Central memory CD8-positive, alpha-beta T cell (primary cell): ENCODE measurements at places on chromosomes 11 and 22.

DNA sequence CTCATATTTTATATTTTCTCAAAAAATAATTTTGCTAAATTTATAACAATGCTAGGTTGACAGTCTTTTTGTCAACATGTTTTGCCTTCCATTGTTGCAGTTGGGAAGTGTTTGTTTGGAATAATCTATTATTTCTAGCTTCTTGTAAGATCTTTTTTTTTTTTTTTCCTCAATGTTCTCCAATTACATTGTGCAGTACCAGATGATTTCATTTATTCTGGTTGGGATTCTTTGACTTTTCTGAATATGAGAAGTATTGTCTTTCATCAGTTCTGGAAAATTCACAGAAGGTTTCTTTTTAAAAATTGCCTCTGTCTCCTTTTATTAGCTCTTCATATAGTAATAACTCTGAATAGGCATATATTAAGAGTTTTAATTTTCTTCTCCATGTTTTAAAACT, 245.4 kb downstream of the DYNC2H1 start:
- no peaks in the 10 kb centered on the region for H3K27me3 ChIP-seq
- H3K27ac ChIP-seq, result no peak overlapping the region
- H3K4me3 ChIP-seq, result no peak overlapping the region
- H3K4me1 ChIP-seq, result no peaks in the 10 kb centered on the region
- no peaks in the 10 kb centered on the region for H3K36me3 ChIP-seq
- DNase-seq, result no peak

DNA sequence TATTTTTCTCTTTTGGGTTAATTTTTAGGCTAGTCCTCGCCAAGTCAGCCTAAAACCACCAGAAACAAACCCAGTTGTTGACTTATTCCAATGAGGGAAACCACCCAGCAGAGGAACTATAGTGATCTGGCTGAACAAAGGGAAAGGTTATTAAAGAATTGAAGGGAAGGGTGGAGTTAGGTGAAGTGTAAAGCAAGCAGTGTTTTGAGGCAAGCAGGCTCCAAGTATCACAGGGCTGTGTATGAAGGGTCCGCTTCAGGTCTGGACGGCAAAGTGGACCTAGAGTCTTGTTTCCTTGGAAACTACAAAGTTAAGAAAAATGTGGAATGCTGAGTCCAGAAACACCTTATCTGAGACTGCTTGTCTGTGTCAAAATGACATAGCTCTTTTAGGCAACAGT, 3.2 kb upstream of the TCN2 start:
- H3K4me3 ChIP-seq, result no peak overlapping the region
- peaks cover 15% of the 10 kb centered on the region for H3K27me3 ChIP-seq
- no peak for DNase-seq
- no peak overlapping the region for H3K27ac ChIP-seq
- H3K4me1 ChIP-seq, result peaks cover 15% of the 10 kb centered on the region

- H3K4me3 ChIP-seq, result no peak overlapping the region
- no peaks in the 10 kb centered on the region for H3K36me3 ChIP-seq
- H3K27me3 ChIP-seq, result peaks cover 24% of the 10 kb centered on the region
These were observed 634.9 kb upstream of the B3GAT1 start for GRCh38 chr11:135046986-135047385.

DNA sequence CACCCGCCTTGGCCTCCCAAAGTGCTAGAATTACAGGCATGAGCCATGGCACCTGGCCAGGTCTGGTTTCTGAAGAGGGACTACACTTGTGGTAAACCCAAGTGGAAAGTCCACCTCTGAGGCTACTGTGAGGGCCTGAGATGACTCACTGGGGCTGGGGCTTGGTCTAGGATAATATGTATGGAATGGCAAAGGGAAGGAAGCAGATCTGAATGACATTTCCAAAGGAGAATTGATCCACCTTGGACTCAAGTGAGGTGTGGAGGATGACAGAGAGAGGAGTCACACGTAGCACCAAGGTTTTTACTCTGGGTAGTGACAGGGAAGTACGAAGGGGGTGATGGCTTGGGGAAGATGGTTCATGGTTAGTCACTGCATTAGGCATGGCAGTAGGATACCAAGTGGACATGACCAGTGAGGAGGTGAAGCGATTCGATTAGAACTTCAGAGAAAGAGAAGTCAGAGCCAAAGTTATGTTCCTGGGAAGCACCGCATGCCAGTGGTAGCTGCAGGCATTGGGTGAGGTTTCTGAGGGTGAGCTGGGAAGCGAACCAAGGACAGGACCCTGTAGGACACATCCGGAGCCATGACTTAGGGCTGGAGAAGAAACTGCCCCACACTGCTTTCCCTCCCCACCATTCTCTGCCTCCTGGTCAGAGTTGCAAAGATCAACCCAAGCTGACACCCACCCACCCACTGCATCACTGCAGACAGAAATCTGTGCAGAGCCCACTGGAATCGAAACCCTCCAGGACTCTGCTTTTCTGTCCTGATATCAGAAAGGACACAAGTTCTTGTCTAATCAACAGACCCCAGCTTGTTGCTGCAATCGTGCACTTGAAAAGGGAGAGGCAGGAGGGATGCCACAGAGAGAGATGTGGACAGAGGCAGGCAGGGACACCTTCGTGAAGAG, 13.0 kb upstream of the BCL9L start:
- no peak for DNase-seq
- peaks cover 11% of the 10 kb centered on the region for H3K4me1 ChIP-seq
- H3K4me3 ChIP-seq, result no peak overlapping the region
- peak overlapping the region; percentile 65 for H3K27ac ChIP-seq
- peaks cover 2% of the 10 kb centered on the region for H3K36me3 ChIP-seq

DNA sequence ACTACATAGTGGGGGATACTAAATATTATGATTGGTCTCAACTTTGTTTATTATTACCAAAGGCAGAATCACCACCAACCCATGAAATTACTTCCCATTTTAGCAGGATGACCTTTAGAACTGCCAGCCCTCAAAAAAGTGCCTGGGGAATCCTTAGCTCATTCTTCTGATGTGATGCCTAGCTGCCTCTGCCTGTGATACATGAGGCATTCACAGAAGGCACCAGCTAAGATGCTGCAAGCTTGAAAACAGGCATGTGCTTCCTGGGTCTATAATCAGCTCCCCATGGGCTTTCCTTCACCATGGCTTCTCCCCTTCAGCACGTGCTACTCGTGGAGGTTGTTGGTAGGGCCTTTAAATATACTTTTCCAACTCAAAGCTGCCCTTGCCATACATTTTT, 50.4 kb upstream of the ARHGAP20 start:
- peaks cover 29% of the 10 kb centered on the region for H3K27me3 ChIP-seq
- H3K4me3 ChIP-seq, result no peak overlapping the region
- no peaks in the 10 kb centered on the region for H3K36me3 ChIP-seq
- H3K4me1 ChIP-seq, result no peaks in the 10 kb centered on the region
- H3K27ac ChIP-seq, result no peak overlapping the region
- DNase-seq, result no peak

GRCh38 chr11:117670443-117670842, 126.6 kb downstream of the DSCAML1 start:
- peaks cover 2% of the 10 kb centered on the region for H3K36me3 ChIP-seq
- peaks cover 60% of the 10 kb centered on the region for H3K27me3 ChIP-seq
- H3K27ac ChIP-seq, result no peak overlapping the region
- DNase-seq, result no peak

DNA sequence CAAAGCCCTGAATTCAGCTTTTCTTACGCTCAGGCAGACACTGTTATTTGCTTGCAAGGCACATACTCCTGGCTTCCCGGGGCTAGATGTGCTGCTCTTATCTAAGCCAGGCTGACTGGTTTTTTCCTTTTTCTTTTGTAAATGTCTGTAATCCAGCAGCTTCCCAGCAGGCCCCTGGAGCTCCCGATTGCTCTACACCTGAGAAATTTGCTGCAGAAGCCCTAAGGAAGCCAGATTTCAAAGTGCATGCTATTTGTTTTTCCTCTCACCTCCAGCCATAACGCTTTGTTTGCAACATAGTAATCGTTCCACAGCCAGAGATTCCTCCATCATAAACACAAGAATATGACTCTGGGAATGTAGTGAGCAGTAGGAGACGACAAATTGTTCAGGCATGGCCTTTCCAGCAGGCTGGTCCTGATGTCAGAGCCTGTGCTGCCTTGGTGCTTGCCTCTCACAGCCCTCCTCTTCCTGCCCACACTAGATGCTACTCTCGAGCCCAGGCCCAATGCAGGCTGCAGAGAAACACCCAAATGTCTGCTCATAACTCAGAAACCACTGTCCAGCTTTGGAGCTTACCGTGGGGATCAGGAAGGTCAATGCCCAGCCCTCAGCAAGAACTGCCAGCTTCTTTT, 54.7 kb upstream of the SLC6A5 start:
- H3K4me1 ChIP-seq, result no peaks in the 10 kb centered on the region
- H3K27me3 ChIP-seq, result peaks cover 2% of the 10 kb centered on the region
- H3K36me3 ChIP-seq, result no peaks in the 10 kb centered on the region
- DNase-seq, result no peak
- no peak overlapping the region for H3K4me3 ChIP-seq

DNA sequence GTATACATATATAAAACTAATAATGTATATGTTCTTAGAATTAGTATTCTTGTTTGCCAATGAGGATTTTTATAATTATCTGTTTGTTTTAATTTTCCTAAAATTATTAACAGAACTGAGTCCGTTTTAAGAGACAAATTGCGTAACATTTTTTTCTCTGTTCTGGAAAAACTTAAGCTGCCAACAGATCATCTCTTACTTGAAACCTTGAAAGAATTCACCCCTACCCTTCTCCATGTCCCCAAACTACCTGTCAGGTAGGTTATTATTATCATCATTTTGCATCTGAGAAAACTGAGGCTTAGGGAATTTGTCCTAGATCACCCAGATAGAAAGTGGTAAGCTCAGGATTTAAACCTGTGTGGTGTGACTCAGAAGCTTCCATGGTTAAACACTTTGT, 14.7 kb downstream of the SLC5A4 start:
- H3K4me1 ChIP-seq, result no peaks in the 10 kb centered on the region
- H3K4me3 ChIP-seq, result no peak overlapping the region
- H3K27ac ChIP-seq, result no peak overlapping the region
- peaks cover 40% of the 10 kb centered on the region for H3K27me3 ChIP-seq
- H3K36me3 ChIP-seq, result no peaks in the 10 kb centered on the region

GRCh38 chr11:60968223-60968622, 3.3 kb upstream of the CD6 start:
- H3K27ac ChIP-seq, result no peak overlapping the region
- H3K4me1 ChIP-seq, result peaks cover 19% of the 10 kb centered on the region
- DNase-seq, result no peak
- H3K27me3 ChIP-seq, result no peaks in the 10 kb centered on the region
- peaks cover 12% of the 10 kb centered on the region for H3K36me3 ChIP-seq
- no peak overlapping the region for H3K4me3 ChIP-seq

GRCh38 chr22:26681395-26681821, 24.0 kb downstream of the MIAT start:
- DNase-seq, result no peak
- peaks cover 24% of the 10 kb centered on the region for H3K36me3 ChIP-seq
- no peaks in the 10 kb centered on the region for H3K27me3 ChIP-seq
- H3K27ac ChIP-seq, result no peak overlapping the region
- no peak overlapping the region for H3K4me3 ChIP-seq
- peaks cover 47% of the 10 kb centered on the region for H3K4me1 ChIP-seq

- no peak overlapping the region for H3K27ac ChIP-seq
- no peak overlapping the region for H3K4me3 ChIP-seq
- peaks cover 3% of the 10 kb centered on the region for H3K36me3 ChIP-seq
- DNase-seq, result no peak
These were observed 824 bp upstream of the LGALS12 start for GRCh38 chr11:63504933-63505586.

DNA sequence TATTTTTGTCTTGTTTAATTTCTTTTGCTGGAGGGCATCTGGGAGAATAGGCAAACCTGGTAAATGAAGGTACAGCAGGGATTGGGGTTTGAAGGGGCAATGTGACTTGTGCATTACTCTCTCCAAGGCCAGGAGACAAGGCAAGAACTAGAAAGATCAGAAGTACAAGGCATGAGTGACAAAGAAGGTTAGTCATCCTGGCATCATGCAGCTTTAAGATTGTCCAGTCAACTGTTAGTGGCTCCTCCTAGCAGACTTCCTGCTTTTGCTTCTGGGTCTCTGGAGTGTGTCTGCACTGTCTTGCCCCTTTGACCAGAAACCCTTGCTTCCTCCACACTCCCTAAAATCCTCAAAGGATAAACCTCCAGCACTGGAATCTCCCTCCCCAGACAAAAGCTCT, 27.2 kb upstream of the GLYATL1 start:
- DNase-seq, result no peak
- H3K27me3 ChIP-seq, result peaks cover 61% of the 10 kb centered on the region
- H3K27ac ChIP-seq, result no peak overlapping the region
- no peaks in the 10 kb centered on the region for H3K36me3 ChIP-seq
- peaks cover 4% of the 10 kb centered on the region for H3K4me1 ChIP-seq
- no peak overlapping the region for H3K4me3 ChIP-seq

DNA sequence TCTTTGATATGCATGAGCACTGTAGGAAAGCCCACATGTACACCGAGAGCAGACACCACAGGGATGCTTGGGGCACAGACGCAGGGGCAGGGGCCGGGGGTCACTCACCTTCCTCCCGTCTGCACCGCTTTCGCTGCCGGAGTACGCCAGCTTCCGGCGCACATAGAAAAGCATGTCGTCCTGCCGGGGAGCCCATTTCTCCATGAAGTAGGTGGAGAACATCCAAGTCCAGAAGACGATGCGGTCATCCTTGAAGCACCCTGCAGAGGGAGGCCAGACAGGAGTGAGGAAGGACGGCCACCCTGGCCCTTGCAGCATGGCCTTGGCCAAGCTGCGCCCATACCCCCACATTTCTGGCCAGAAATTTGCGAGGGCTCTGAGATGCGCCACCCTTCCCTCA, 28.8 kb downstream of the KIAA0930 start:
- H3K4me1 ChIP-seq, result peaks cover 17% of the 10 kb centered on the region
- peaks cover 6% of the 10 kb centered on the region for H3K36me3 ChIP-seq
- H3K4me3 ChIP-seq, result no peak overlapping the region
- no peaks in the 10 kb centered on the region for H3K27me3 ChIP-seq
- no peak for DNase-seq
- H3K27ac ChIP-seq, result no peak overlapping the region

DNA sequence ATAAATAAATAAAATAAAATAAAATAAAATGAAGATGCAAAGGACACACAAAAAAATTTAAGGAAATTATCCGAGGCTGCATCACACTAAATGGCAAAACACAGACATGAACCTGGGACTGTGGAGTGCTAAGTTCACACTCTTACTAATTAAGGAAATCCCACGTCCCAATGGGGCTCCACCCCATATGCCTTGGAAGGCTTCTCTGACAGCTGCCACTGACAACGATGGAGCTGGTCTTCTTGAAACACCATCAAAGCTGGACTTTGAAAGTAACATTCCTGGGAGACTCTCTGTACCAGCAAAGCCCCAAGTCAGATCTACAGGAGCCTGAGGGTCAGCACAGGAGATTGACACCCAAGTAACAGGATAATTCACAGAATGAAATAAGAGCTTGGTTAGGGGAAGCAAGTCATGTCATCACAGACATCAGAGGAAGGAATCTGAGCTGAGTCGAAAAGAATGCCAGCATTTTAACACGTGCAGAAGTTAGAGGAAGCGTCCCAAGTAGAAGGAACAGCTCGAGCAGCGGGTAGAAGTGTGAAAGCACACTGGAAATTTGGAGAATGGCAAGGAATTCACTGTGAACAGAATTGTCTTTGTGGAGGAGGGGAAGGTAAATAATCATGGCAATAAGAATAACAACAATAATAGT, 13.8 kb downstream of the TPST2 start:
- H3K4me3 ChIP-seq, result no peak overlapping the region
- peaks cover 86% of the 10 kb centered on the region for H3K4me1 ChIP-seq
- DNase-seq, result no peak
- peaks cover 36% of the 10 kb centered on the region for H3K36me3 ChIP-seq
- H3K27ac ChIP-seq, result peak overlapping the region; percentile 54
- no peaks in the 10 kb centered on the region for H3K27me3 ChIP-seq
